Stimulated activated CD8-positive, alpha-beta memory T cell treated with anti-CD3 and anti-CD28 coated beads, Interleukin-4, amount 100 ng/mL, for 1 hour (primary cell): ENCODE measurements at places on chromosomes 3 and 15.

- DNase-seq, result no peak
Measured at GRCh38 chr3:62183969-62184368, 189.4 kb downstream of the FEZF2 start.

DNA sequence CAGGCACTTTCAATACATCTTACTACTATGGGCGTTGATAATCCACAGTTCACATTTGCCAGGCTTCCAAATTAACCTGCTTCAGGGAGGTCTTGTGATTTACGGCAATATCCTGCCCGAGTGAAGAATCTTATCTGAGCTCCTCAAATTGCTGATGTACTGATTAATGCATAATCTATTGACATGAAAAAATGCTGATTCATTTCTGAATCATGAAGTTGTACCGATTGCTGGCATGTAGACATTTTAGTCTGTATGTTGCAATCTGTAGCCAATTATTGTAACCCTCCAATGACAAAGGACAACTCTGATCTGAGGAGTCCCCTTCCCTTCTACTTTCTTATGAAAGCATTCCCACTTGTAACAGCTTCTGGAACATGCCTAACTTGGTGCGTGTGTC, 97.2 kb downstream of the SEC22A start:
- no peak for DNase-seq

DNA sequence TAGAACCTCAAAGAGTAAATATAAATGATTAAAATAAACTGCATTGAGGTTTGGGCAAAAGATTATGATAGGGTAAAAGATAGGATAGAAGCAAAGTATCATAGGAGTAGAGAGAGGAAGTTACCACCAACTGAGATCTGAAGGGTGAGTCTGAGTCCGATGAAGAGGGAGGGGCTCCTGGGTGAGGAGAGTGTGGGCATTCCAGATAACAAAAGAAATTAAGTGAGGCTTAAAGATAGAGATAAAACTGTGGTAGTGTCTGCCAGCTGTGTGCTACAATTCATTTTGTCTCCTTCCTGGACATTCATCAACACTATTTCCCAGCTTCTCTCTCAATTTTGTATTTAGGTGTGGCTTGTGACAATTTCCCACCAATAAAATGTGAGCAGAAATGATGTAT, 343.0 kb upstream of the PLSCR5 start:
- no peak for DNase-seq

DNA sequence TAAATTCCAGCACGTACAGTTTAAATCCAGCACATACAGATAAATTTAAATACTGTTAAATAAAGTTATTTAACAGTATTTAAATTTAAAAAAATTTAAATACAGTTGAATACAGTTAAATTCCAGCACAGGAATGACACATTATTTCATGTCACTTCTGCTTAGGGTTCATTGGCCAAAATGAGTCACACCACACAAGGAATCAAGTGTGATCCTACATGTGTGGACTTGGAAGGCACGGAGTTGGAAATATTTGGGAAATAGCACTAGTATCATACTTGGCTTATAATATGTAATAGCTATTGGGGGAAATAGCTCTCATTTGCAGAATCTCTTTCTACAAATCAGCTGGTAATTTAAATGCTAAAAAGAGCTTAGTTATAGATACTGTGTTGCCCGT, 10.6 kb downstream of the RAB7A start:
- no peak for DNase-seq

- DNase-seq, result no peak
Measured at GRCh38 chr3:146125951-146126350, 35.0 kb downstream of the PLOD2 start.

GRCh38 chr15:99571299-99571698, 5.5 kb downstream of the MEF2A start:
- DNase-seq, result no peak
